Muscle of back (tissue), 13 donors: ENCODE measurements at places on chromosomes 16 and 17. TPM values are rescaled to one million over a fixed set of nuclear protein-coding genes. Genes with fewer than 3 reads are reported as not detected.

DNA sequence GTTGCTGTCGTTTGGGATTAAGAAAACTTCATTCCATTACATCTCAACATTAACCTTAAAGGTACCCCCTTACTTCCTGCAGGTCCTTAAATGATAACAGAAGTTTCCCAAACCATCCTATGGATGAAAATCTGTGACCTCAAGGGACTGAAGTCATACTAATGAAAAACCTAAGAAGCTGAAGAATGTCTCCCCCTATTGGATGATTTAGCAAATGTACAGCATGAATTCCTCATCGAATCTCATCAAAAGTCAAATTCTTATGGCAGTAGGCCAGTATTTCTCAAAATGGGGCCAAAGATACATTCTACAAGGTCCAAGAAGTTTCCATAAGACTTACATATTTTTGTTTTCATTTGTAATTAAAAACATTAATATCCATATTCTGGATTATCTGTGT, 13.5 kb downstream of the SCO1 start:
- peak; percentile 18 for DNase-seq

- no peak for DNase-seq
Observed at GRCh38 chr17:29048440-29049368, 5.8 kb downstream of the PIPOX start.

The SOCS7 gene
- polyA plus RNA-seq, result 16.0 TPM

- no peak for DNase-seq
Observed at GRCh38 chr16:87295259-87295658, 21.9 kb downstream of the C16orf95 start.

The HSD11B2 gene
- polyA plus RNA-seq, result 8.3 TPM

DNA sequence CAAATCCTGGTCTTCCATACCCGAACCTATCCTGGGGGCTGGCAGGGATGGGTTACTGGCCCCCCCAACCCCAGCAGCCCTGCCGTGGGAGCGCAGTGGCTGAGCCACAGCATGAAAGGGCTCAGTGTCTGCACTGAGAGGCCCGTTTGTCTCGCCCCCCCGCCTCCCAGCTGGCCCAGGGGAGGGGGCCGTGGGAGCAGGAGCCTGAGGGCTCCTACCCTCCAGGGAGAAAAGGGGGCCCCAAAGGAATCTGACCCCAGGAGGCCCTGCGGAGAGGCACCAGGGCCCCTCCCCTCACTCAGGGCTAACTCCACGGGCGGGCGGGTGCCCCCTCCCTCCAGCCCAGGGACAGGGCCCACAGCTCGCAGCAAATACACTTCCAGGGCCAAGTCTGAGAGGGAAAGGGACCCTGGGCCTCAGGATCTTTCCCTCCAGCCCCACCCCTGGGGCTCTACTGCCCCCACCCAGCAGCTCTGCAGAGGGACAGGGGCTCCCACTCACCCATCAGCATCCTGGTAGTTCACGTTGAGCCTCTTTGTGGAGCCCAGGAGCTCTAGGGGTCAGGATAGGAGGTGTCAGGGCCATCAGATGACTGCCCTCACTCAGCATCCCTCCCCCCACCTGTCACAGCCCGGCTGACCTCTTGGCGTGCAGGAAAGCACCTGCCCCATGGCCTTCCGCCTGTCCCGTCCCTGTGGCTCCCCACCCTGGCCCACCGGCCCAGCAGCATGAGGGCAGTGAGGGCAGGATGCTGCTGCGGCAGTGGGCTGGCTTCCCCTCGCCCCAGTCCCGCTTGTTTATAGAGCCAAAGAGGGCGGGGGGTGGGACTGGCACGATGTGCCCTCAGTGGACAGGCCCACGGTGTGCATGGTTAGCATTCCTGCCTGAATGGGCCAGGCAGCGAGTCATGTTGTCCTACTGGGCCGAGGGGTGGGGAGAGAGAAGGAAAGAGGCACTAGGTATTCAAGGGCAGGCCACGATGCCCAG, 7.3 kb downstream of the CASKIN2 start:
- no peak for DNase-seq

- DNase-seq, result no peak
Observed at GRCh38 chr16:71707199-71707598, 17.3 kb downstream of the PHLPP2 start.

- no peak for DNase-seq
Observed at GRCh38 chr16:49899991-49900695, 44.2 kb upstream of the ZNF423 start.
